ENCODE measurements at places on chromosomes 4 and X.
A peak's percentile ranks its signal among the peaks of the same experiment; 100 is the strongest.

- DNase-seq: no peak
Measured at GRCh38 chr4:145337391-145337790, 144.3 kb upstream of the SMAD1 start.

GRCh38 chr4:98861100-98861884 lies 67.6 kb downstream of the EIF4E start:
- no peak for DNase-seq

GRCh38 chr4:102399021-102399420 lies 53.7 kb upstream of the SLC39A8 start:
- DNase-seq: no peak

GRCh38 chr4:123848606-123849005 lies 452.0 kb downstream of the SPRY1 start:
- DNase-seq: no peak

- no peak for DNase-seq
Measured at GRCh38 chr4:104489731-104490095, 5.0 kb downstream of the CXXC4 start.

GRCh38 chrX:10769696-10770619 lies 149.6 kb upstream of the MID1 start:
- peak; percentile 9 for DNase-seq

DNA sequence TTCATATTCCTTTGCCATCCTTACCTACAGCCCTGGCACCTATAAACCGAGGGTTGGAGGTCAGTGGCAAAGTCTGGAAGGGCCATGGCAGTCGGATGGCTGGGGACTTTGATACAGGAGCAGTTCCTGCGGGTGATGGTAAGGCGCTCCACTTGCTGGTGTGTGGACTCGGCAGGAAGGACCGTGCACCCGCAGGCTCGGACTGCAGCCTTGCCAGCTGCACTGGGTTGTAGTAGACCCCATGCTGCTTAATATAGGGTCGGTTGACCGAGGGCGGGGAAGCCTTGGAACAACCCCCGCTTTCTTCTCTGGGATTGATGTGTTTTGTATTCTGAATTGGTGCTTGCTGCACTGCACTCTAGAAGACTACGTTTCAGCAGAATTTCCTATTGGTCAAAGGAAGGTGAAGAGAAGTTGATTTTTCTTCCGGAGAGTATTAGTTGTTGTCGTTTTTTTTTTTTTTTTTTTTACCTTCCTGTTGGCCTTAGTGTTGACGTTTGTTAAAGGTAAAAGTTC lies 638 bp downstream of the BLTP1 start:
- no peak for DNase-seq

DNA sequence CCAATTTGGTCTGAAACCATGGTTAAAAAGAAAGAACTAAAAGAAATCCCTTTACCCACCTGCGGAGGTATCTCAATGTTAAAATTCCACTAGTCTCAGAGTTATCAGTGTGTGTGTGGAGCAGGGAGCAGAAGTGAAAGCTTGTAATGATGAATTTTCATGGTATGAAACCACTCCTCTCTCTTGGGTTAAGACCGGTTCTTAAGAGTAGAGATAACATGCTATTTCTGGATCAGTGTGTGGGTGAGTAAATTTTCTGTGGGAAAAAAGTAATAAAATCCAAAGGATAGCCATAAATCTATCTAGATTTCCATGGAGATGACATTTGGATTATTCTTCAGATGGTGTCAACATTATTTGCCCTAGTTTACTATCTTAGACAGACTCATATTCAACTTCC lies 3.2 kb downstream of the FGF13 start:
- no peak for DNase-seq

DNA sequence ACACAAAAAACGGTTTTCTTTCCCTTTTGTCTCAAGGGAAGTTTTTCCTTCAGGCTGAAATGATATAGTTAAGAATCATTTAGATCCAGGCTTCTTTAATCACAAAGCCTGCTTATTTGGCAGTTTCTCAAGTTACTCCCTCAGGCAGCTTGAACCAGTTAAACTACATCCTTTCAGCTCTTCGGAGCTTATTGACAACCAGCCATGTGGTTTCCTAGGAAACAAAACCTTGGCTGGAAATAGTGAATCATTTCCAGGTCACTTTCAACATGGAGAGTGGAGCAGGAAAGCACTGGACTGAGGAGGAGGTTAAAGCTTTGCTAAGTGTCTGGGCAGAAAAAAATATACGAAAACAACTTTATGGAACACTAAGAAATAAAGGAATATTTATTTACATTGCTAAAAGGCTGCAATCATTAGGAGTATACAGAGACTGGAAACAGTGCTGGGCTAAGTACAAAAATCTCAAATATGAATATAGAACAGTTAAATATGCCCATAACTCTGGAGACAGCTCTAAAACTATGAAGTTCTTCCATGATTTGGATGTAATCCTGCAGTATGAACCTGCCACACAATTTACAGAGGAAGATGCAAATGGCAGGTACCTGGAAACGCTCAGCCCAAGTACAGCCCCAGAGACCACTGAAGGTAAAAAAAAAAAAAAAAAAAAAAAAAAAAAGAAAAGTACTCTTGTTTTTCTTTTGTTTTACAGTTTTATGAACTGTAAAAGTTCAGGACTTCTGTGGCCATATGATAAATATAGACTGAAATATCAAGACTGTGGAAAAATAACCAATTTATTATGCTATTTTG lies 23.2 kb upstream of the AASDH start:
- DNase-seq: no peak

DNA sequence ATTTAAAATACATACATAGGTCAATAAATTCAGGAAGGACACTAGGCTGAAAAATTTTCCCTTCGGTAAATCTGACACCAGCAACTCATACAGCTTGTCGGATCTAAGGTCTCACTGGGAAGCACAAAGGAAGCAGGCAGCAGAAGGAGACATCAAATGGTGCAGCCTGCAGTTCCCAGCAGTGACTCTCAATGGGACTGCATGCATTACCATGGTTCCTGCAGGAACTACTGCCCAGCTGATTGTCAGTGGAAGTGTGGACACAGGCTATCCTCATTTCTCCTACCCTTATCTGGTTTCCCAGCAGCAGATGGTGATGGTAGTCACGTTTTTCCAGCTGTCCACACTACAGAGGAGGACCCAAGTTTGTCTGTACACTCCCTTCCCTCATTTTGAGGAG lies 113.3 kb downstream of the PPP1R2C start:
- no peak for DNase-seq

DNA sequence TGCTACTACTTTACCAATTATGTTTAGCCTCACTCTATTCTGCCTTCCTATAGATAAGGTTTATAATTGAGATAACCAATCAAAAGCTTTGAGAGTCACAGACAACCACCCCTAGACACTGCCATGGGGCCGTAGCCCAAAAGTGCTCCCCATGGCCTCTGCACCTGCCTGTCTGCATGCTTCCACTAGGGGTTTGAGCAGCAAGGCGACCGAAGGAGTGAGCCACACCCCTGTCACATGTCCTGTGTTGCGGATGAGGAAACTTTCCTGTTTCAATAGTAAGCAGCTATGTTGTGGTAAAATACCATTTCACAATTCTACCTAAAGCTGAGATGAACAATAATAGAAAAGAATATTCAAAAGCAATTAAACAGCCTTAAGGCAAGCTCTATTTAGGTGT lies 856.0 kb upstream of the FRG1 start:
- peak; percentile 17 for DNase-seq

DNA sequence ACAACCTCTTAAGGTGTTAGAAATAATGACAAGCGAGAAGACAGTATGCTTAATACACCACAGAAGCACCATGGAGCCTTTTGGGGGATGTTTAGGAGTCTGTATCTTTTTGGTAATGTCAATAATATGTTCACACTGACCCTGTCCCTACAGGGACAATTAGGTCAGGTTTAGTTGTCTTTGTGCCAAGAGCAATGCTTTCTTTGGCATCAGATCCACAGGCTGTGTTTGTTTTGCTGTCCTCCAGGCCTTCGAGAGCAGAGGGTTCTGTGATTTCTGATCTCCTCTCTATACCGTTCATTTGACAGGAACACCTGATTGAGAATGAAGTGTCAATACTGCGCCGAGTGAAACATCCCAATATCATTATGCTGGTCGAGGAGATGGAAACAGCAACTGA lies 153.8 kb downstream of the DCLK2 start:
- DNase-seq: no peak

DNA sequence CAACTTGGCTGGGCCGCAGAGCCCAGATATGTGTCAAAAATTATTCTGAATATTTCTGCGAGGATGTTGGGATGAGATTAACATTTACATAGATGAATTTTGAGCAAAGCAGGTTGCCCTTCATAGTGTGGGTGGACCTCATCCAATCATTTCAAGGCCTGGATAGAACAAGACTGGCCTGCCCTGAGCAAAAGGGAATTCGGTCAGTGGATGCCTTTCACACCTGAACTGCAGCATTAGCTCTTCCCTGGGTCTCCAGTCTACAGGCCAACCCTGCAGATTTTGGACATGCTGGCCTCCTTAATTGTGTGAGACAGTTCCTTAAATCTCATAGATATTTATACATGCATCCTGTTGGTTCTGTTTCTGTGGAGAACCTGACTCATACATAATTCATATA lies 32.4 kb upstream of the SLC10A4 start:
- no peak for DNase-seq

- no peak for DNase-seq
Measured at GRCh38 chr4:153603258-153603657, 80.8 kb upstream of the TLR2 start.

- no peak for DNase-seq
Measured at GRCh38 chr4:25926462-25926861, 12.4 kb downstream of the SMIM20 start.

- no peak for DNase-seq
Measured at GRCh38 chr4:68617003-68617698, 41.0 kb upstream of the UGT2B17 start.

DNA sequence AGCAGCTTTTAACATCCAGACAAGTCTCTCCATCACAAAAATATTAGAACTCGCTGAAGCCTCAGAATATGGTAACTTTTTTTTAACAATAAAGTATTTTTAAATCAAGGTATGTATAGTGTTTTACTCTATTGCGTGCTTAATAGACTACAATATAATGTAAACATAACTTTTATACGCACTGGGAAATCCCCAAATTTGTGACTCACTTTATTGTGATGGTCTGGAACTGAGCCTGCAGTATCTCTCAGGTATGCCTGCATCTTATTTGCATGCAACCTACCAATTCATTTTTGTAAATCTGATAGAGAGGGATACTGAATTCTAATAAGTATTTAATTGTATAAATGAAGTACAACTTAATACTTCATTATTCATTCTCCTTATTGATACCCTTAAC lies 823.5 kb downstream of the ADGRL3 start:
- no peak for DNase-seq

- DNase-seq: no peak
Measured at GRCh38 chrX:115535844-115536243, 25.1 kb upstream of the PLS3 start.

- DNase-seq: no peak
Measured at GRCh38 chr4:182649698-182650477, 267.3 kb downstream of the DCTD start.

- no peak for DNase-seq
Measured at GRCh38 chr4:163967263-163967662, 472.8 kb downstream of the TMA16 start.

DNA sequence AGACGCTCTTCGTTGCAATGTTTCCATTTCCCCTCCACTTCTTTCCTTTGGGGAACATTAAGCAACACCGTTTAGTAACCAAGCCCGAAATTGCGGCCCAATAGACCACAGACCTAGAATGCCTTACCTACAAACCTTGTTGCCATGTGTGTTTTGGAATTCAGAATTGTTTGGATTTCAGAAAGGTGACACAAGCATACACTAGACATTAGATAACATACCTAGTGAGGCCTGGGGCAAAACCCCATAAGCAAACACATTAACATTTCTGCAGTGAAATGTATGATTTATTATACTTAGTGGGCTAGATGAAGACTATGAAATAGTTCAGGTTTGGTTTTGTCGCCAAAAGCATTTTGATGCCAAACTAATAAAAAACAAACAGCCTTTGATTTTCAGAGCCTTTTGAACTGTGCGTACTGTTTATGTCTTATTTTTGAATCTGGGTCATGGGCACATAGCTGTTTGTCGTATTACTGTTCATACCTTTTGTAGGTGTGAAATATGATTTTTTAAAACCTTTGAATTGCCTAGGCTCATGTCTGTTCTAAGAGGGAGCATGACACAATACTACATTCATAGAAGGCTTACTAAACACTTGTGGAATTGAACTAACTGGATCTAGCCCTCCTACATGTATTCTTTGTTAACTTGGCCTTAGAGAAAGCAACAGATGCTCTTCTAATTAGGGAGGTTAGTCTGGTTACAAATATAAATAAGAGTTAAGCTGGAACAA lies 88.6 kb upstream of the TMEM164 start:
- DNase-seq: no peak

- peak; percentile 35 for DNase-seq
Measured at GRCh38 chrX:120452131-120452530, 17.0 kb downstream of the LAMP2 start.

DNA sequence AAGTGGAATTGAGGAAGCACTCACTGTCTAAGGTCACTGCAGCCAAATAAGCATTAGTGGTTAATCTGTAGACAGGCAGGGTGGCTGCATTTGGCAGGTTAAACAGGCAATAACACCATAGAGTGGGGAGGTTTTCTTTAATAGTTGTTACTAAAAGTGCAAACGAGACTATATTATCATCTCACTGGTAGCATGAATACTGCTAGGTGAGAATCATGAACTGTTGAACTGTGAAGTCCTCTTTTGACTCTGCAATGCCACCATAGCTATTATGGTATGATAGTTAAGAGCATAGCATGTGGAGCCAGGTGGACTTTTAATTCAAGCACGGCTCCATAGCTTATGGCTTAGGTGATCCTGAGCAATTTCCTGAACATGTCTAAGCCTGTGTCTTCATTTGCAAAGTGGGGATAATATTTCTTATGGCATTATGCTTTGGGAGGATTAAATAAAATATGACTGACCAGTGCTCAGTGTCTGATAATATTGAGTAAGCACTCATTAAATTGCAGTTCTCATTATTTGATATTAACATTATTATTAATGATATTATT lies 235.6 kb upstream of the HHIP start:
- no peak for DNase-seq

All from Jurkat, Clone E6-1 (cell line).